ENCODE measurements at places on chromosomes 16 and 17.
A peak's percentile ranks its signal among the peaks of the same experiment; 100 is the strongest.

GRCh38 chr16:56363181-56363716, 62.1 kb downstream of the AMFR start:
- no peak for DNase-seq

GRCh38 chr17:16379654-16380053, 1.2 kb upstream of the UBB start:
- no peak for DNase-seq

- no peak for DNase-seq
Measured at GRCh38 chr17:73788111-73788510, 143.9 kb upstream of the SDK2 start.

- DNase-seq: no peak
Measured at GRCh38 chr17:39057701-39058206, 90.6 kb upstream of the FBXO47 start.

- DNase-seq: no peak
Measured at GRCh38 chr17:38687286-38687685, 12.5 kb upstream of the EPOP start.

DNA sequence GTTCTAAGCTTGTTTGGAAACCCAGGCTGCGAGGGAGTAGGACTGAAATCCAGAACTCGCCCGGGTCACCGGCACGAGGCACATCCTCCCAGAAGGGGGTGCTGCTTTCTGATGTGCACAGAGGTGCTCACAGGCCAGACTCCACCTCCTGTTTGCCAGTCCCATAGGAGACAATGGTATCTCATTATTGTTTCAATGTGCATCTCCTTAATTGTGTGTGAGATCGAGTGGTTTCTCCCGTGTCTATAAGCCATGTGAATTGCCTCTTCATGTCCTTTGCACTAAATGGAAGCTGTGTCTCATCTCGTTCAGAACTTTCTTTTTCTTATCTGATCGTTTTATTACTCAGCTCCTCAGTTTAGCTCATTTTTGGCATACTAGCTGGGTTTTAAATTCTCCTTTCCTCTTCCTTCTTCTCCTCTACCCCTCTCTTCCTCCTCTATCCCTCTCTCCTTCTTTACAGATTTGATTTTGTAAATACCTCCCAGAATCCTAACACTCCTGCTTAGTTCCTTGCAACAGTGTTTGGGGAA, 32.1 kb upstream of the PRKCB start:
- peak; percentile 45 for DNase-seq

GRCh38 chr17:75077496-75078283, 10.1 kb upstream of the SLC16A5 start:
- peak; percentile 35 for DNase-seq

DNA sequence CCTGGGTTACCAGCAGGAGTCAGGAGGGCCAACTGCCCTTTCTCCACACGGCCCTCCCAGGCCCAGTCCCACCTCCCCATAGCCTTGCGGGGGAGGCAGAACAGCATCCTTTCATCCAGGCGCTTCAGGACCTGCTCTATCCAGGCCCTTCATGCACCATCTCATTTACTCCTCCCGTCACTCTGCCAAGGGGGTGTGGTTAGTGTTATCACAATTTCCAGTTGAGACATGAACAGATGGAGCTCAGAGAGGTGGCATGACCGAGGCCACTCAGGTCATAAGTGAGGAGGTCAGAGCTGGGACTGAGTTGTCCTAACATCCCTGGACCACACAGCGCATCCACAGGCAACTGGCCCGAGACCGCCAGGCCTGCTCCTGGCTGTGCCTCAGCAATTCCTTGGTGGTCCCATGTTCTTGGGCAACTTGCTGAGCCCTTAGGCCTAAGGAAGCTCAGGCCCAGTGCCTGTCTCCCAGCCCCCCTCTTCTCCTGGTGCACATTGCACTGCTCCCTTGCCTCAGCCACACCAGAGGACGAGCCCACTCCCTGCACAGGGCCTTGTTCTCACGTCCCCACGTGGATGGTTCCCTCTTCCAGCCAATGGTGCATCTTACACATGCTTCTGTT, 23.8 kb downstream of the C17orf100 start:
- DNase-seq: no peak

- DNase-seq: no peak
Measured at GRCh38 chr16:56781528-56781961, 51.6 kb downstream of the NUP93 start.

- DNase-seq: no peak
Measured at GRCh38 chr16:898761-899682, 71.8 kb downstream of the LMF1 start.

DNA sequence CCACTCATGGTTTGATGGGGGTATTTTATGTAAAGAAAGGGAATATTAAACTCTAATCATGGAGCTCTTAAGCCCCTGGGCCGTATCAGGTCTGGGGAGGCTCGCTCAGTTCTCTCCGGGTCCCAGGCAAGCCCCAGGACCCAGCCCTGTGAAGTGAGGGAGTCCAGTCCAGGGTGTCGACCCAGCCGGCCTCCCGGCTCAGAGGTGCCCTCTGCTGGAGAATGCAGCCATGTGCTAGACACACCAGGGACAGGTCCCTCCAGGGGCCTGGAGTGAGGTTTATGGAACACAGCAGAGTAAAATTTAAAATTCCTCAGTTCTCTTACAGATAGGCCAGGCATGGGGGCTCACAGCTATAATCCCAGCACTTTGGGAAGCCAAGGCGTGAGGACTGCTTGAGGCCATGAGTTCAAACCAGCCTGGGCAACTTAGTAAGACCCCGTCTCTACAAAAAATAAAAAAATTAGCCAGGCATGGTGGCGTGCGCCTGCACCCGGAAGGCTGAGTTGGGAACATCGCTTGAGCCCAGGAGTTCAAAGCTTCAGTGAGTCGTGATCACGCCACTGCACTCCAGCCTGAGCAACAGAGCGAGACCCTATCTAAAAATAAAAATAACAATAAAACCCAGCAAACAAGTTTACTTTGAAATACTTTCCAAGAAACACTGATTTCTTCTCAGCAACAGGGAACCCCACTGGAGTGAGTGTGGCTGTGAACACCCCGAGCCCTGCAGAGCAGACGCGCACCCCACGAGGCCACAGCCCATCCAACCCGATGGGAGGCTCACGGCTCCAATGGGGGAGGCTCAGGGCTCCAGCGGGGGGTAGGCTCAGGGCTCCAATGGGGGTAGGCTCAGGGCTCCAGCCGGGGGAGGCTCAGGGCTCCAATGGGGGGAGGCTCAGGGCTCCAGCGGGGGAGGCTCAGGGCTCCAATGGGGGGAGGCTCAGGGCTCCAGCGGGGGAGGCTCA, 72.2 kb downstream of the ZNF778 start:
- peak; percentile 65 for DNase-seq

- DNase-seq: no peak
Measured at GRCh38 chr17:47605011-47605410, 44.7 kb upstream of the KPNB1 start.

GRCh38 chr16:30619202-30619601, 9.0 kb upstream of the ZNF689 start:
- no peak for DNase-seq

DNA sequence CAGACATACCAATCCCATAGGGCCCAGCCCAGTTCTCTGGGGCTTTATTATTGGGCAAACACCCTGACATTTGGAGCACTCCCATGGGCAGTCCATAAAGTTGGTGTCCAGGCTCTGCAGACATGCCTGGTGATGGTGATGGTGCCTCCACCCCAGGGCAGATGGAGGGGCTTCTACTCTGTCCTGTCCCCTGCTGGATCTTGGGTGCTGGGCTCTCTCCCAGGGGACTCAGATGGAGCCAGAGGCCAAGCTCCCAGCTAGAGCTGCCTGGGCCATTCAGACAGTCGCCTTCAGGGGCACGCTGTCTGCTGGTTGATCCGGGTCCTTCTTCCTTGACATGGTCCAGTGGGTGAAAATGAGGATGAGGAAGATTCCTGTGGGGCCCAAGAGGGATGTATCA, 10.6 kb downstream of the CDH16 start:
- no peak for DNase-seq

DNA sequence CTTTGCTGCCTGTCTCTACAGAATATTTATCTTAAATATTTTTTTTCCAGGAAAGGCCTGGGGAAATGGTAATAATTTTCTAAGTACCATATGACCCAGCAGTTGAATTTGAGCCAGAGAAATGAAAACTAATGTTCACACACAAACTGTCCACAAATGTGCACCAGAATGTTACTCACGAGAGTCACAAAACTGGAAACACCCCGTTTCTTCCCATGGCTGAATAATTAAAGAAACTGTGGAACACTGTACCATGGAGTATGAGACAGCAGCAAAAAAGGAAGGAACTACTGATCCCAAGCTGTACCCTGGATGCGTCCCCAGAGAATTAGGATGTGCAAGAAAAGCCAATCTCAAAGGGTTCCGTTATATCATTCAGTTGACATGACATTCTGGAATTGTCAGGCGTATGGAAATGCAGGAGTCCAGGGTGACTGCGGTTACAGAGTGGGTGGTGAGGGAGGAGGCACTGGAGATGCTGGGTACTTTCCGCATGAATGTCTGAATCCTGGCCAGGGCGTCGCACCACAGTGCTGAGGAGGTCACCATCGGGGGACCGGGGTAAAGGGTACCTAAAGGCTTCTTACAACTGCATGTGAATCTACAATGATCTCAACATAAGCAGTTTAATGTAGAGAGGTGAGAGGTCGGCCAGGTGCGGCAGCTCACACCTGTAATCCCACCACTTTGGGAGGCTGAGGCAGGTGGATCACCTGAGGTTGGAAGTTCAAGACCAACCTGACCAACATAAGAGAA, 34.5 kb downstream of the USP22 start:
- DNase-seq: no peak

DNA sequence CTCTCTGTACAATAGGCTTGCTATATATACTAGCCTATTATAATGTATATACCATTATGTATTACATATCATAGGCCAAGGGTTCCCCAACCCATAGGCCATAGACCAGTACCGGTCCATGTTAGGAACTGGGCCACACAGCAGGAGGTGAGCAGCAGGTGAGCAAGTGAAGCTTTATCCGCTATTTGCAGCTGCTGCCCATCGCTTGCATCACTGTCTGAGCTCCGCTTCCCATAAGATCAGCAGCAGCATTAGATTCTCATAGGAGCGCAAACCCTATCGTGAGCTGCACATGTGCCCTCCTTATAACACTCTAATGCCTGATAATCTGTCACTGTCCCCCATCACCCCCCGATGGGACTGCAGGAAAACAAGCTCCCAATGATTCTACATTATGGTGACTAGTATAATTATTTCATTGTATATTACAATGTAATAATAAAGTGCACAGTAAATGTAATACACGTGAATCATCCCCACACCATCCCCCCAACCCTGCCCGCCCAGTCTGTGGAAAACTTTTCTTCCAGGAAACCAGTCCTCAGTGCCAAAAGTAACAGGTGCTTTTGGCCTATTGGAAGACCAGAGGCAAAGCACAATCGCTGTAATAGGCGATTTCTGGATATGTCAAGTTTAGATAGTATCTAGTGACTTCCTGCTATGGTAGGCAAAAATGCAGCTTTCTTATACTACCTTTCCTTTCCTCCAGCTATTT, 84.1 kb downstream of the MYH11 start:
- DNase-seq: no peak

DNA sequence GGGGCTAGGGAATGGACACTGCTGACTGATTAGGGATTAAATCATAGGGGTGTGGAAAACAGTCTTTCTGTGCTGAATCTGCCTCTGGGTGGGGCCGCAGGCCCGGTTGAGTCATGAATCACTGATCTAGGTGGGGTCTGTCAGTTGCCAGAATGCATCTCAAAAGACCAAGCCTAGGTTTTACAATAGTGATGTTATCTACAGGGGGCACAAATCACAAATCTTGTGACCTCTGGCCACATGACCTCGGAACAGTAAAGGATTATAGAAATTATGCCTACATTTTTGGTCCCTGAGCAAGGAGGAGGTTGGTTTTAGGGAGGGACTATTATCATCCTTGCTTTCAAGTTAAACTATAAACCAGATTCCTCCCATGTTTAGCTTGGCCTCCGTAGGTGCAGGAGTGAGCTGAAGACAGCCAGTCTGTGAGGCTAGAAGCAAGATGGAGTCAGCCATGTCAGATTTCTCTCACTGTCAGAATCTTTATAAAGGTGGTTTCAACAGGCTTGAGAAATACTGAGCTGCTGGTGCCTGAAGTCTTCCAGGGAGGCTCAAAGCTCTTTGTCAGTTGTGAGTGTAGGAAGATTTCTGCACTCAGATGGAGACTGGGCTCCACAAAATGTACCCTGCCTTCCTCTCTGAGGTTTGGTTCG, 12.9 kb downstream of the GNGT2 start:
- no peak for DNase-seq

GRCh38 chr16:87392821-87393679, 914 bp downstream of the MAP1LC3B start:
- DNase-seq: no peak

DNA sequence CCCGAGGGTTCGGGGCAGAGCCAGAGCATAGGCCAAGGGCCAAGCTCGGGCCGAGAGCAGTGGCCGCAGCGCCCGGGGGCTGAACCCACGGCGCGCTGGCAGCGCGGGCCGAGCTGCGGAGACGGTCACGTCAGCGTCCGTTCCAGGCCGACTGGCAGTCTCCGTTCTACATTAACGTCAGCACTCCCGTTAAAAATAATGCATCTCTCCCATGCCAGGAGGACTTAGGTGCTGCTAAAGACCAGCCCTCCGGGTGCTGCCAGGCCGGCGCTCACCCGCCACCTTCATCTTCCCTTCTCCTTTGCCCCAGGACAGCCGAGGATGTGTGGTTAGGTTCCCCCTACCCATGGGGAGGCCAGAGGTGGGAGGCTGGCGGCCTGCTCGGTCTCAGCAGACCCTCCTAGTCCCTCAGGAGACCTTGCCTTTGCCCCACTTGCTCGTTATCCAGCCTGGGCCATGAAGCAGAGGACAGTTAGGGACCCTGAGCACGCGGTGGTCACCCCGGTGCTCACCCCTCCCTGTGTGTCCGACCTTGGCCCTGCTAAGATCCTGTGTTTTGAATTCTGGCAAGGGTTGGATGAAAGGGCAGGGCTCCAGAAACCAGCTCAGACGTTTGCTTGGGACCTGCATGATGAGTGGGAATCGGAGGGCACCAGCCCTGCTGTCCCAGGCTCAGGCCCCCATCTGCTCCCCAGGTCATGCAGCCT, 572 bp downstream of the MPG start:
- DNase-seq: no peak

DNA sequence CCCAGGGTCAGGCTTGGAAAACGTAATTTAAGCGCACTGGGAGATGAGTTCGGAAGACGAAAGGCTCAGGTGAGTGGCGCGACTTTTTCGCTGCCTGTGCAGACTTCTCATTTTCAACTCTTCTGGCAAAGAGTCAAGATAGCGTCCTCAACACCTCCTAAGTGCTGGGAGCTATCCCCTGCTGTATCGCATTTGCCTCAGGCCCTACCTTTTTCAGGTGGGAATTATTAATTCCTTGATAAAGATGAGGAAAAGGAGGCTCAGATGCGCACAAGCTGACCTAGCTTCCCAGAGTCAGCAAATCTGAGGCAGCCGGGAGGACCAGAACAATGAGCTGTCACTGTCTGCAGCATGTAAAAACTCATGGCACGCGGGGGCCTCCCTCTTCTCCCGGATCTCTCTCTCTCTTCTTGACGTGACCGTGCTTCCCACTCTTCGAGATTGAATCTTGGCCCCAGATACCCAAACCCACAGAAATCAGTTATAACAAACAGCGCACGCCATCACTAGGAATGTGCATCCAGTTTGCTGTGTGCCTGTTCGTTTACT, 512 bp upstream of the ADAMTS18 start:
- DNase-seq: no peak

Measured in stimulated activated CD4-positive, alpha-beta T cell treated with anti-CD3 and anti-CD28 coated beads, Interleukin-12 subunit alpha, Interleukin-12 subunit beta, amount 100 ng/mL, for 24 hours (primary cell).